ENCODE measurements at places on chromosomes 2 and 18. TPM values are rescaled to one million over a fixed set of nuclear protein-coding genes. Genes with fewer than 3 reads are reported as not detected.

The KRTCAP3 gene
- 7.5 TPM for total RNA-seq

DNA sequence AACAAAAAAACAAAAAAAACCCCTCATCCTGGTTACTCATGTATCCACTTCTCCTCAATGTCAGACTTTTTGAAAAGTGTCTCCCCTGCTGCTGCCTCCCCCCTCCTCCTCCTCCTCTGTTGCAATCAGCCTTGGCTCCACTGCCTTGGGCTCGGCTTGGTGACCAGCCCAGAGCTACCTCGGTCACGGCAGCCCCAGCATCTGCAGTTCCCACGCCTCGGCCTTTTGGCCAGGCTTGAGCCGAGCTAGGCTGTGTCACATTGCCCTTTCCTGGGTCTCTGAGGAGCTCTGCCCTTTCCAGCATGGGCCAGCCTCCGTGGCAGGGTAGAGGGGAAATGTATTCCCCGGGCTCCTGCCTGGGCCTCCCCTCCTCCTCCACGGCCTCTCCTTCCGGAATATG lies 22.7 kb upstream of the INHBB start:
- H3K27ac ChIP-seq = no peak overlapping the region
- H3K36me3 ChIP-seq = no peaks in the 10 kb centered on the region
- H3K4me1 ChIP-seq = no peaks in the 10 kb centered on the region

DNA sequence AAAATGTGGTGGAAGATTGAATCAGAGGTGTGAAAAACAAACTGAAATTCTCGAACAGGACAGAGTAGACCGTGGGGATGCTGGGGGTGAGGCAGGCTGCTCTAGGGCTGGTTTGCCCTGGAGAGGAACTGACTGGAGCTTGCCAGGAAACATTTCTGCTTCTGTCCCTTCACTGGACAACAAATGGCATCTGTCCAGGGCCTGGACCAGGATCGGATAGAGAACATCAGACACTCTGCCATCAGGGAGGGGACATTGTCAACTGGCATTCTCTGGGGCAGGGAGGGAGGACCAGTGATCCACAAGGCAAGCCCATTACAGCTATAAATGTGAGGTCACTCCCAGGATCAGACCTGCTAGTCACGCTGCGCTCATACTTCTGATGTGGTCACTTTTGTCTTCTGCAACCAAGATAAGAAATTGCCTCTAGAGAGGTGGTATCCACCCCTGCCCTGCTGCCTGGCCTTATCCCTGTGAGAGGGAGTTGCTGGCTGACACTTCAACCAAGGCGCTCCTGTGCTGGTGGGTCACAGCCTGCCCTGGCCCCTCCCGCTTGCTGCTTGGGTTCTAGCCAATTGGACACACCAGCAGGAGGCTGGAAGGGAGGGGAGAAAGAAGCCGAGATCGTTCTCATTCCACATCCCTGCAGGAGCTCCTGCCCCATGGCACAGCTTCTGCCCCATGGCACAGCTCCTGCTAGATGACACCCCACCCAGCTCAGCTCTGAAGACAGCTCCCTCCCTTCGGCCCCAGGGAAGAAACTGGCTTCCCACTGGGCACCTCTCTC lies 8.7 kb downstream of the NPPC start:
- peaks cover 15% of the 10 kb centered on the region for H3K27me3 ChIP-seq
- H3K4me1 ChIP-seq = no peaks in the 10 kb centered on the region
- no peak overlapping the region for H3K4me3 ChIP-seq

- no peak overlapping the region for H3K4me3 ChIP-seq
- no peak overlapping the region for H3K27ac ChIP-seq
- H3K27me3 ChIP-seq = no peaks in the 10 kb centered on the region
- DNase-seq = no peak
- H3K36me3 ChIP-seq = no peaks in the 10 kb centered on the region
These were observed 57.0 kb upstream of the NOL4 start for GRCh38 chr18:34281722-34282121.

Measured in activated T-helper 2 cell treated with anti-CD3 and anti-CD28 coated beads, Interferon-gamma antibody, Interleukin-2, Interleukin-4, amounts not matched to agents 10 μg/mL and 5 μg/mL and 100 μg/mL, durations not matched to agents 14 hours and 24 hours and 36 hours (primary cell).